ENCODE measurements at places on chromosomes 7 and 10. TPM values are rescaled to one million over a fixed set of nuclear protein-coding genes. Genes with fewer than 3 reads are reported as not detected.

DNA sequence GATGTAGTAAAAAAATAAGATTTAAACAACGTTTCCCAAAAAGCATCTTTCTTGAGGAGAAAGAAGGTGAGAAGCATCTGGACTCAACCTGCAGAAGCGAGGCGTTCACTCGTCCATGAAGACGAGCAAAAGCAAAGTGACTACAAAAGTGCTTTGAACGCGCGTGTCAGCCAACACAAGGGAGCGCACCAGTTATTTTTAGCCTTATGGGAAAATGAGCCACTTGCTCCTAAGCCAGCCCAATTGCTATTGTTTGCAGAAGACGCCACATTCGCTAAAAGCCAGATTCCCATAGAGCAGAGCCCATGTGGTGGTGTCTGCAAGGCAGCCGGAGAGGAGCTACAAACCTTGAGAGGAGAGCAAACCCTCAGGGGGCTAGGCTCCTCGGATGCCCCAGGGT lies 122.5 kb downstream of the FAM53B start:
- no peaks in the 10 kb centered on the region for H3K36me3 ChIP-seq
- no peak for DNase-seq
- no peaks in the 10 kb centered on the region for H3K27me3 ChIP-seq
- H3K4me3 ChIP-seq, result no peak overlapping the region
- no peak overlapping the region for H3K27ac ChIP-seq

- H3K36me3 ChIP-seq, result no peaks in the 10 kb centered on the region
- H3K27ac ChIP-seq, result peak overlapping the region; percentile 69
These were observed 3.5 kb downstream of the NOS3 start for GRCh38 chr7:150994141-150994837.

GRCh38 chr7:115135769-115136410 lies 214.0 kb downstream of the MDFIC start:
- no peak overlapping the region for H3K27ac ChIP-seq
- no peaks in the 10 kb centered on the region for H3K36me3 ChIP-seq
- H3K27me3 ChIP-seq, result no peaks in the 10 kb centered on the region
- H3K4me3 ChIP-seq, result no peak overlapping the region
- H3K4me1 ChIP-seq, result peaks cover 13% of the 10 kb centered on the region

- H3K4me3 ChIP-seq, result no peak overlapping the region
- H3K36me3 ChIP-seq, result no peaks in the 10 kb centered on the region
- no peaks in the 10 kb centered on the region for H3K27me3 ChIP-seq
- no peak for DNase-seq
These were observed 45.9 kb upstream of the DRGX start for GRCh38 chr10:49441488-49442476.

GRCh38 chr10:10564081-10564794 lies 453.4 kb upstream of the CELF2 start:
- no peak for DNase-seq
- no peak overlapping the region for H3K27ac ChIP-seq
- no peaks in the 10 kb centered on the region for H3K36me3 ChIP-seq
- H3K27me3 ChIP-seq, result no peaks in the 10 kb centered on the region

- no peak overlapping the region for H3K4me3 ChIP-seq
- H3K4me1 ChIP-seq, result no peaks in the 10 kb centered on the region
- H3K27me3 ChIP-seq, result no peaks in the 10 kb centered on the region
- no peak for DNase-seq
- no peaks in the 10 kb centered on the region for H3K36me3 ChIP-seq
These were observed 48.5 kb upstream of the ABLIM1 start for GRCh38 chr10:114706458-114707055.

DNA sequence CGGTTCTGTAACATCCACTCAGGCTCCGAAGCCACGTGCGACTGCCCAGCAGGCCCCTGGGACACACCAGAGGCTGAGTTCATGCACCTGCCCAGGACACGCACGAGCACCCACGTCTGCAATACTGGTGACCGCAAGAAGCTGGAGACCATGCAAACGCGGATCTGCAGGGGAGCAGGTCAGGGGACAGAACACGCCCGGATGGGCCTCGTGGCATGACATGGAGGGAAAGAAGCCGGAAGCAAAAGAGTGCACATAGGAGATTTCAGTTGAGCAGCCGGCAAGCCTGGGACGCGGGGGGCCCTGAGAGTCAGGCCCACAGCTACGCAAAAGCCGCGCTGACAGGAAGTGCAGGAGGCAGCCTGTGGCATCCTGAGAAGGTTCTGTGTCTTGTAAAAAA lies 73.7 kb downstream of the FOXL3 start:
- DNase-seq, result peak; percentile 74
- H3K27ac ChIP-seq, result no peak overlapping the region
- H3K4me3 ChIP-seq, result no peak overlapping the region
- no peaks in the 10 kb centered on the region for H3K36me3 ChIP-seq
- H3K4me1 ChIP-seq, result peaks cover 72% of the 10 kb centered on the region

DNA sequence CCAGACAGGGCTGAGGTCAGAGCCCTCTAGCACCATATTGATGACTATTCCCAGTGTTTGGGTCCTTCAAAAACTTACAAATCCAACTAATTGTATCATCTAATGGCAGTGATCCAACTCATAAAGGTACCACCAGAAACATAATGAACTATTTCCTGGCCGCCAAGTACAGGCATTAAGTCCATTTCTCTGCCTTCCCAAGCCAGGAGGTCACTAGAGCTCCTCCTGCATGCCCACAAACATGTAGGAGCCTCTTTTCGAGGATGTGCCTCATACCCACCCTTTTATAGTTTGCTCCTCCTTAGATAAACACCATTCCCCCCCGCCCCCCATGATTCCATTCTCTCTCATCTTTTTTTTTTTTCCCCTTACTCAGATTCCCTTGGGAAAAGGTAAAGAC lies 91.3 kb downstream of the CHN2 start:
- H3K36me3 ChIP-seq, result no peaks in the 10 kb centered on the region
- H3K27ac ChIP-seq, result no peak overlapping the region
- no peak for DNase-seq
- H3K27me3 ChIP-seq, result no peaks in the 10 kb centered on the region
- H3K4me1 ChIP-seq, result peaks cover 10% of the 10 kb centered on the region

- DNase-seq, result no peak
- peaks cover 11% of the 10 kb centered on the region for H3K27me3 ChIP-seq
- no peak overlapping the region for H3K27ac ChIP-seq
- no peaks in the 10 kb centered on the region for H3K36me3 ChIP-seq
- H3K4me3 ChIP-seq, result no peak overlapping the region
These were observed 251.2 kb downstream of the DNAJB6 start for GRCh38 chr7:157587805-157588560.

Gene POMZP3
- total RNA-seq, result 19.0 TPM

Gene EPHA1
- total RNA-seq, result 2.8 TPM

All from CD8-positive, alpha-beta memory T cell (primary cell).